Ascending aorta (tissue), 2 donors: ENCODE measurements at places on chromosomes 5 and 9.

GRCh38 chr5:99331061-99331460 is 402.3 kb upstream of the CHD1 start:
- DNase-seq: no peak

GRCh38 chr5:142403583-142403982 is 78.8 kb upstream of the SPRY4 start:
- DNase-seq: no peak

- DNase-seq: no peak
These were observed 188.9 kb upstream of the TNC start for GRCh38 chr9:115306865-115307264.

DNA sequence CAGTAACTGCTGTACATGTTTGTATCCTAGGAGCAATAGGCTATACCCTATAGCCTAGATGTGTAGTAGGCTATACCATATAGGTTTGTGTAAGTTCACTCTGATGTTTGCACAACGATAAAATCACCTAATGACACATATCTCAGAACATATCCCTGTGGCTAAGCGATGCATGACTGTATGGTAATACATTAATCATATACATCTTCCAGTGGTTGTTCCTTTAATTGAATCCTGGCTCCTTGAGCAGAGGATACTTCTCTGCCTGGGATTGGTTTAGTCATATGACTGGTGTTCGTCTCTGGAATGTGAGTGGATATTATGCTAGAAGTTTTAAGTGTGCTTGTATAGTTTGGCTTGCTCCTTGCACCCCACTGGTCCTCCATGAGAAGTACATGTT is 425.8 kb downstream of the MAN2A1 start:
- no peak for DNase-seq

GRCh38 chr5:177373806-177374205 is 10.4 kb upstream of the SLC34A1 start:
- no peak for DNase-seq
